ENCODE measurements at places on chromosomes 5 and 9.

DNA sequence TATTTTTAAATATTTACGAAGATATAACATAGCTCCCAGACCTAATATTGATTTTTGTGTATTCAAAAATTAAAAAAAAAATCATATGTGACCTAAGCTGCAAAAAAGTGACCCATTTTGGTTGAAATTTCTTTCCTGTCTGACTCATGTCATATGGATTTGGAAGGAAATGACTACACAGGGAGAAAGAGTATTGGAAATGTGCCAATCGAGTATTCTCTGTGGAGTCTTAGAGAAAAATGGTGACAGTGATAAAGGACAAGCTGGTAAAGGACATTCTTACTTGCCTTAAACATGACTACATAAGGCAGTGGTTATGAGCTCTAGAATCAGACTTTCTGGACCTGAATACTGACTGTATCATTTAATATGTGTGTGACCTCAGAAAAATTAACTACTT is 262.9 kb upstream of the PTPRD start:
- no peak for DNase-seq

GRCh38 chr5:16642867-16643266 is 26.1 kb upstream of the RETREG1 start:
- no peak for DNase-seq

DNA sequence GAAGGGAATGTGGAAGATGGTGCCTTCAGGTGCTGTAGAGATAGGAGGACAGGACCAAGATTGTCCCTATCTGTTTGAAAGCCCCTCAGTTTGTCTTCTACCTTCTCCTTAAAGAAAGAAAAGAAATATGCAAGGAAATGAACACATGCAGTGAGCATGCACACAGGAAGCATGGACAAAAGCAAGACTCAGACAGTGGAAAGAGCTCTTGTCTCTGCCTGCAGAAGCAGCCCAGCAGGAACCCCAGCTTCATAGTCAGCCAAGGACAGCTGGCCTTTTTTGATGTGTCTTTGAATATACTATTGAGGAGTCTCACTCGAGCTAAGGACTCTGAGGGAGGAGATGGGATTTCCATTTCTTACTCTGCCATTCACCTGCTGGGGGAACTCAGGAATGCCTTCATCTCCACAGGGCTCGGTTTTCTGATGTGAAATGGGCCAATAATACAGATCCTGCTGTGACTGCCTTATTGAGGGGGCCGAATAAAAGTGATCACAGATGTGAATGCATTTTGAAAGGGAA is 132.5 kb upstream of the ADRA1B start:
- DNase-seq, result no peak

DNA sequence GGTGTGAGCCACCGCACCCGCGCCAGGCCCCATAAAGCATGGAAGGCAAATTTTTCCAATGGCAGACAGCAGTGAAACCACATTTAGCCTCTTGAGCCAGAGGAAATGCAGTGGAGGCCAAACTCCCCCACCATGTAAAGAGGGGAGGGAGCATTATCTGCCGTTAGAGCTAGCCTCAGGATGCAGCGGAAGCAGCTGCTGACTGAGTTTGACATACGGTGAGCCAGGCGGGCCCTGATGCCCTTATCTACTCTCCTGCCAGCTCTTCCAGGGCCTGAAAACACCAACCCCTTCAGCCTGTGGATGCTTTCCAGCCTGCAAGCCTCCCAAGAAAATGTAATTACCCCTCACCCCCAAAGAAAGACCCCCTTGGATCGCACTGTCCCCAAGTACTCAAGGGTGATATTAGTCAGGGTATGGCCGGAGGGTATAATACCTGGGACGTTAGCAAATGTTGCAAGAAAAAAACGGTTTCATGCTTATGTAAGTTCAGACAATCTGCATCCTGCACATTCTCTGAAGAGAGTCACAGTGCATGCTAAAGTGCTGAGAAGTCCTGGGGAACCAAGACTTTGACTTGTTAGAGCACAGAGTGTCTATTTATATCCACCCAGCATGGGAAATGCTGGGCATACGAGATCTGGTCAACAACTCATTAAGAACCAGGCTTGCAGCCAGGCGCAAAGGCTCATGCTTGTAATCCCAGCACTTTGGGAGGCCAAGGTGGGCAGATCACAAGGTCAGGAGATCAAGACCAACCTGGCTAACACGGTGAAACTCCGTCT is 11.3 kb upstream of the GGTA1 start:
- no peak for DNase-seq

- no peak for DNase-seq
These were observed 188.6 kb upstream of the DMRT1 start for GRCh38 chr9:652914-653313.

DNA sequence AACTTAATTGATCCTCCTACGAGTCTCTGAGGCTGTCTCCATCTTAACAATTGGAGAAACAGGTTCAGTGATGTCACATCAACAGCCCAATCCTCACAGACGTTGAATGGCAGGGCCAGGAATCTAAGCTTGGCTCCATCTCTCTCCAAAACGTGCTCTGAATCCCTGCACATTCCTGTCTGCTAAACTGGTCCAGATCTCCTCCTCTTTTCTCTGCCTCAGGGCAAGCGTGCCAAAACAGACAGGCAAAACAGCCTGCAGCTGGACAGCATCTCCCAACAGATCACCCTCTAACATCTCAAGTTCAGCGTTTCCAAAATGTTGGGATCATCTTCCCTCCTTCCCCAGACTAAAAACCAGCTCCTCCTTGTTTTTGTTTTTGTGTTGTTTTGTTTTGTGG is 6.6 kb downstream of the FBP1 start:
- DNase-seq, result no peak

DNA sequence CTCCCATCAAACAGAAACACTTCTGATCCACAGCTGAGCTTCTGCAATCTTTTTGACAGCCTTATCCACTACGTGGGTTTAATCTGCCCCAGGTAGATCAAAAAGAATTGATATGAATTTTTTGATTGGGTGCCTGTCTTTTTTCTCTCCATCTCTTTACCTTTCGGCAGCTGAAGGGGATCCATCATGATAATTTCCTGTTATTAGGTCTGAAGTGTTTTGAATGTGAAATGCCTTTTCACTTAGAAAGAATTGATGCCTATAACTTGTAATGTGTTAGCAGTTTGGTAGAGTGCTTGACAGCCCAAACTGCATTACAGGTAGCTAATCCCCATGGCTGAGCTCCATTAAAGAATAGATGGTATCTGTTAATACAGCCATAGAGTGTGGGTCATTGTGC is 745.4 kb downstream of the TLR4 start:
- DNase-seq, result no peak

DNA sequence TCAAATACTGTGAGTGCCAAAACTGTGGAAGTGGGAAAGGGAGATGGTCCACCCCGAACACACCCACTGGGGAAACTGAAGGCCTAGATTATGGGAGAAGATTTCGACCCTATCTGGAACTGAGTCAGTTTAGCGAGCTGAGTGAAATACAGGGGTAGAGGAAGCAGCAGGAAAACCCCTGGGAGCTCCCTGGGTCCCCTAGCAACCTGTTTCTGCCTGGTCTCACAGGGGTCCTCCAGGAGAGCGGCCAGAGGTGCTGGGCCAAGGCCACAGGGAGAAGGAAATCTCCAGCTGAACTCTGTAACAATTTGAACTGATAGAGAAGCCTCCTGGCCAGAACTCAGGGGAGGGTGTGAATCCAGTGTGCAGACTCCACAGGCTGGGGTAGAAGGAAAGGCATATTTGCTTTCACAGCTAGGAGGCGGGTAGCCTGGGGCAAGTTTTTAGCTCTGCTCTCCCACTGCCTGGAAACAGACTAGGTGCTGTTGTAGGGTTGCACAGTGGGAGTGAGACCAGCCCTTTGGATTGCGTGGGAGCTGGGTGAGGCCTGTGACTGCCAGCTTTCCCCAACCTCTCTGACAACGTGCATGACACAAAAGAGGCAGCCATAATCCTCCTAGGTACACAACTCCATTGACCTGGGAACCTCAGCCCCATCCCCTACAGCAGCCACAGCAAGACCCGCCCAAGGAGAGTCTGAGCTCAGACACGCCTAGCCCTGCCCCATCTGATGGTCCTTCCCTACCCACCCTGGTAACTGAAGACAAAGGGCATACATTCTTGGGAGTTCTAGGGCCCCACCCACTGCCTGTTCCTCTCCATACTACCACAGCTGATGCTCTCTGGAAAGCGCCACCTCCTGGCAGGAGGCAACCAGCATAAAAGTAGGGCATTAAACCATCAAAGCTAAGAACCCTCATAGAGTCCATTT is 78.8 kb upstream of the GPBP1 start:
- no peak for DNase-seq

DNA sequence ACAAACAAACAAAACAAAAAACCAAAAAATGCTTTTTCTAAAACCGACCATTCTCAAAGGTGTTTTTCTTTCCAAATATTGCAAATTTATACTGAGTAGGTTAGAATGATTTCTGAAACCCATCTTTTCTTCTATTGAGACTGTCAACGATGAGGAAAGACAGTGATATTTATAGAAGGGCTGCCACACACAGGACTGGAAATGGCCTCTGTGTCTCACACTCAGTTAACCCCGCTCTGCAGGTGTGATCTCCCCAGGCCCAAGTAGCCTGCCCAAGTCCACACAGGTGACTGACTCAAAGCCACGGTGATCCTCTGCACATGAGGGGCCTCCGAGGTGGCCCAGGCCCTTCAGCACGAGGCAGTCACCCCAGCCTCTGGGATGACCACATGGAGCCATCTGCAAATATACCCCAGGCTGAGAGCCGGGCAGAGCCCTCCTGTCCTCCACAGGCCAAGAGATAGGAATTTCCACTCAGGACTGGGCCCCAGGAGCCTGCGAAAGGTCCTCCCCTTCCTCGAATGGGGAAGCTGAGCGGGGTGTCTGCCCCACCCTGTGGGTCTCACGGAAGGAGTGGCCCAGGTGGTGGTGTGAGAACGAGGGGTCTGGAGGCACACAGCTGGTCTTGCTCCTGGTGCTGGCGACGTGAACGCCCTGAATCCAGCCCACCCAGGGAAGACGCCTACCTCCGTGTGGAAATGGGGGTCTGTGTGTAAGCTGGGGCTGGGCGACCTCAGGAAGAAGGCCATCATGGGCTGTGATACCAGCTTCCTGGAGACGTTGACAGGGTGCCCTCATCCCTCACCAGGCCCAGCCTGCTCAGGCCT is 53.0 kb upstream of the PHYKPL start:
- no peak for DNase-seq

DNA sequence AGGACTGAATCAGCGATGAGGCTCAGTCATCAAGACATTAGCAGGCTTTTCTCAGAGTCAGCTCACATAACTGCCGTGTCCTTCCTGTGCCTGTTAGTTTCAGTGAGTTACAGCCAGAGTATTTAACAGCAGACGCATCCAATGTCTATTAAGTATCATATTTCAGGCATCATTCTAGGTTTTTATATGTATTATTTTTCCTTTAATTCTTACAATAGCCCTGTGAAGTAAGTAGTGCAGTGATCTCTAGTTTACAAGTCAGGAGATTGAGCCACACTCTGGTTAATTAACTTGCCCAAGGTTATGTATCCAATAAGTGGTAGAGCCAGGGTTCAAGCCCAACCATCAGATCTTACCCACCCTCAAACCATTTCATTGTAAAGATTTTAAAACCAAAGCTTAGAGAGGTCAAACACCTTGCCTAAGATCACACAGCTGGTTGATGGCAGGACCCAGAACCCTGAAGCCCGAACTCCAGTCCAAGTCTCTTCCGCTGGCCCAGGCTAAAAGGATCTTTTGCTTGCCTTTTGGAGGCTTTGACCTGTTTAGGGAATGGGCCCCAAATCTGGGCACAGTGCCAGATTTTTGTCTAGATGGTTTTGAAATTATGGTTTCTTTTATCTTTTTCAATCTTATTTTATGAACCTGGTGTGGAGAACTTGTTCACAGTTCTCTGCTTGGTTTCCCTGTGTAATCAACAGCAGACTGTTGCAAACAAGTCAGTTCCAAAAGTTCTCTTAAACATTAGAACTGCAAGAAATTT is 261.2 kb upstream of the CLINT1 start:
- no peak for DNase-seq

GRCh38 chr5:52758014-52758413 is 29.7 kb upstream of the ITGA1 start:
- no peak for DNase-seq

GRCh38 chr9:120336021-120336752 is 243.8 kb downstream of the CDK5RAP2 start:
- DNase-seq, result no peak

GRCh38 chr9:34884747-34885189 is 73.3 kb upstream of the PHF24 start:
- peak; percentile 7 for DNase-seq

DNA sequence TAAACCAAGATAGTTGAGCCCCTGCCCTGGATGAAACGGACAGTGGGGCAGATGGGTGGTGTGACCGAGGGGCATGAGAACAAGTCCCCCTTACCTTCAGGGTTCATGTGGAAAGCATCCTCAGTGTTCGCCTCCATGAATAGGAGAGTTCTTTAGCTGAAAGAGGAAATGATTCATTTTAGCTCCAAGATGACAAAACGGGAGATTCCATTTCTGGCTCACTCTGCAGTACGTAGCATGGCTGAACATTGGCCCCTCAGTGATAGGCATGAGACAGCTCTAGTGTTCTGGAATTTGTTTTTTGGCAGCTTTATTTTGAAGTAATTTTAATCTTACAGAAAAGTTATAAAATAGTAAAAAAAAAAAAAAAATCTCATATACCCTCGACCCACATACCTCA is 70.2 kb upstream of the AGXT2 start:
- no peak for DNase-seq

- no peak for DNase-seq
These were observed 139.3 kb upstream of the PLCXD3 start for GRCh38 chr5:41649659-41650058.

DNA sequence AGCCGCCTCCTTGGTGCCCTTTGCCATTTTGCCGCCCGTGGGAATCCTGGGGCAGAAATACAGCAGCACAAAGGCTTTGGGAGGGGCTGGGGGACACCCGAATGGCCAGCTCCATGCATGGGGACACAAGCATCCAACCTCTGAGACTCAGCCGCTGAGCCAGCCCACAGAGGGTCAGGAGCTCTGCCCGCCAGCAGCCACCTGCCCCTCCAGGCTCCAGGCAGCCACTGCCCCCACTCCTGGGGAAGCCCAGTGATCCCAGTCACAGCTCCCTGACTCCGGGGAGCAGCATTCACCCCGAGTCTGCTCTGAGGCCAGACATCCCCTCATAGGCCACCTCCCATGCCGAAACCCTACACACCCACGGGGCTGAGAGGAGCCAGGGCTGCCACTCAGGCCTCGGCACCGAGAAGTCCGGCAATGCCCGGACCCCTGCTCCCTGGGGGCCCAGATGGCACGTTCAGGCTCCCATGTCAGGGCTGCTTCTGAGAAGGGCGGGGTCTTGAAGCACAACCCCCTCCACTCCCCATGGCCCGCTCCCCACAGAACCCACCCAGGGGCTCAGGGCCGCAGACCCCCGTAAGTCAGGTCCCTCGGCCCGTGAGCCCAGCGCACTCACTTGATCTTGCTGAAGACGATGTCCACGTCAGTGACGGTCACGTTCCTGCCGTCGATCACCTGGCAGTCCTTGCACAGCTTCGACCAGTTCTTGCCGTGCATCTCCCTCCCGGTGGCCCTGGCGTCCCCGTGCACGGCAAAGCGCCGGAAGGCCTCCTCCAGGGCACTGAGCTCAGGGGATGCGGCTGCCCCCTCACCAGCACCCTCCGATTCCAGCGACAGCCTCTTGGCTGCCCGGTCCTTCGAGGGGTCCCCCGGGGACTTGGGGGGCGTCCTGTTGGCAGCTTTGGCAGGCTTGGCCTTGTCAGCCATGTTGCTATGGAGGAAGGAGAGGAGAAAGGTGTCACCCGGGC is 15.7 kb downstream of the TPPP start:
- no peak for DNase-seq

Measured in GM18507 (cell line).